ENCODE measurements at places on chromosomes 4 and X.

DNA sequence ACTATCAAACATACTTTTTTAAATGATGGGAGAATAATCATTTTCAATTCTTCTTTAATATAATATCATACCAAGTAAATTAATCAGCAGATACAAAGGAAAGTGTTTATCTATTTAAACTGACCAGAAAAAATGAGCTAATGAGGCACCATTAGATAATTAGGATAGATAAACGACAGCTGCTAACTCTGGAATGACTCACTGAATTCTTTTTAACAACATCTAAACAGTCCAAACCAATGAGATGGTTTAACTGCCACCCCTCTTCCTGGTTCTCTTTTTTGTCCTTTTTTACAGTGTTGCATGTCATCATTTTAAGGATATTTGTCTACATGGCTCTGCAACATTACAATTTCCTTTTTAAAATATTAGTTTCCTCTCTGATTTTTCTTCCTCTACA is 41.6 kb downstream of the UNC5C start:
- DNase-seq: no peak

DNA sequence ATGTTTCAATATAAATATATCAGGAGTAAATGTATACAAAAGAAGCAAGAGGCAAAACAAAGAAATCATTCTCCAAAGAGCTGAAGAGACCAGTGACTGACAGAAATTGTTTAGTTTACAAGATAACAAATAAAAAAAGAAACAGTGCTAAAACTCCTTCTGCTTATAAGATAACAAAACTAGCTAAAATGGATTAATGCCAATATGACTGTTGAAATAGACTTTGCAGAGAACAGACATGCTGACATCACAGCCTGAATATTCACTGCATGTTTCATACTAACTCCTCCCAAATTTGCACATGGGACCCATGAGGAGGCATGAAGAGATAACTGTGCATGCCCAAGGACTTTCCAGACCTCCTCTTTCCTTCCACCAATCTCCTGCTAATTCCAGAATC is 6.2 kb upstream of the GABRA4 start:
- DNase-seq: no peak

DNA sequence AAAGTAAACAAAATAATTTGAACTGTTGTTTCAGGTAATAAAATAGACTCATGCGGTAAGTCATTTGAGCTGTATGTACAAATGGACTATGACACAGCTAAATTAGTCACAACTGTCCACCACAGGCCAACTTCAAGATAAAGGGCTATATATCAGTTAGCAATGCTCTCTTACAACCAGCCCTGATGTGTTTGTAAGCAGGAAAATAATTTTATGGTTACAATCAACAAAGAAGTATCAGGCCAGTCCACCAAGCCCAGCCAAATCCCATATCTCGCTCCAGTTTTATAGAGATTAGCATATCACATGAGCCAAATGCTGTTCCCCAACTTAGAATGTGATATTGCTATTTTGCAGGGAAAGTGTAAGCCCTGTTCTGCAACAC is 511 bp upstream of the DUSP21 start:
- no peak for DNase-seq

GRCh38 chrX:132169554-132169953 is 41.7 kb upstream of the FRMD7 start:
- no peak for DNase-seq

GRCh38 chrX:10988653-10989052 is 122.5 kb upstream of the HCCS start:
- DNase-seq: no peak
